Effector memory CD8-positive, alpha-beta T cell (primary cell): ENCODE measurements at places on chromosomes 7 and 10.

GRCh38 chr10:48604991-48605508 lies at the start of gene ARHGAP22:
TSS of gene ARHGAP22 (minus strand) at chr10:48605073. CDS start at chr10:48604796, 277 bp downstream.
- no peak for DNase-seq

- DNase-seq = no peak
Observed at GRCh38 chr7:156309016-156309620, 331.5 kb upstream of the RNF32 start.

GRCh38 chr10:60388116-60388625 lies 1.5 kb downstream of the ANK3 start:
- no peak for DNase-seq

DNA sequence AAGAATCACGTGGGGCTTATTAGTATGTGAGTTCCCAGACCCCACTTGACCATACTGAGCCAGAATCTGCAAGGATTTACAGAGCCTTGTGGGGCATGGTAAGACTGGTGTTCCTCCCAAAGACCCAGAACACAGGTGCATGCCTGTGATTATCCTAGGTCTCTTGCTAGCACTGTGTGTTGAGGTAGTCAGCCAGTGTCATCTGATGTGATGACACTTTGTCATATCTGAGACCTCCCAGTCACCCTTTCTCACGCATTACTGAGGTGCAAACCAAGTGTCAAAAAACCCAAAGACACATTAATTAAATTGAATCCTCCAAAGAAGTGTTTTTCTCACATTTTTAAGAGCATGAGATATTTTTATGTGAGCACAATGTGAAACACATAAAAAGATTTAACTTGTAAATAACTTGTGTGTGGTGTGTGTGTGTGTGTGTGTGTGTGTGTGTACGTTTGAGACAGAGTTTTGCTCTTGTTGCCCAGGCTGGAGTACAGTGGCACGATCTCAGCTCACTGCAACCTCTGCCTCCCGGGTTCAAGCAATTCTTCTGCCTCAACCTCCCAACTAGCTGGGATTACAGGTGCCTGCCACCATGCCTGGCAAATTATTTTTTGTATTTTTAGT lies 162.0 kb upstream of the PRPS1L1 start:
- no peak for DNase-seq

DNA sequence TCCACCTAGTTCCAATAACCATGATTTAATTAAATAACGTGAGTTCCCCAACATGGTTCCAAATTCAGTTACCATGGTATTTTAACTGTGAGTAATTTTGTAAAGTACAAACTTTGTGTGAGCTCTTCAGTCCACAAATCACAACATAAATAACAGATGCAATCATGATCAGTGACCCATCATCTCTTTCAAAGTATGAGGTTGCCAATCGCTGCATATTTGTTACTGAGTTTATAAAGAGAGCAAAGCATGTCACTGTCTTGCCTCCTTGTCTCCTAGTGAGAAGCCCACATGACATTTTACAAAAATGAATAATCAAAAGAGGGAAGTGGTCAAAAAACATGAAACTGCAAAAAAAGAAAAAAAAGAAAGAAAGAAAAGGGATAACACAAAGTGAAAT lies 69.1 kb upstream of the PDSS1 start:
- DNase-seq = no peak

- DNase-seq = no peak
Observed at GRCh38 chr10:50929670-50930069, 44.2 kb upstream of the A1CF start.

DNA sequence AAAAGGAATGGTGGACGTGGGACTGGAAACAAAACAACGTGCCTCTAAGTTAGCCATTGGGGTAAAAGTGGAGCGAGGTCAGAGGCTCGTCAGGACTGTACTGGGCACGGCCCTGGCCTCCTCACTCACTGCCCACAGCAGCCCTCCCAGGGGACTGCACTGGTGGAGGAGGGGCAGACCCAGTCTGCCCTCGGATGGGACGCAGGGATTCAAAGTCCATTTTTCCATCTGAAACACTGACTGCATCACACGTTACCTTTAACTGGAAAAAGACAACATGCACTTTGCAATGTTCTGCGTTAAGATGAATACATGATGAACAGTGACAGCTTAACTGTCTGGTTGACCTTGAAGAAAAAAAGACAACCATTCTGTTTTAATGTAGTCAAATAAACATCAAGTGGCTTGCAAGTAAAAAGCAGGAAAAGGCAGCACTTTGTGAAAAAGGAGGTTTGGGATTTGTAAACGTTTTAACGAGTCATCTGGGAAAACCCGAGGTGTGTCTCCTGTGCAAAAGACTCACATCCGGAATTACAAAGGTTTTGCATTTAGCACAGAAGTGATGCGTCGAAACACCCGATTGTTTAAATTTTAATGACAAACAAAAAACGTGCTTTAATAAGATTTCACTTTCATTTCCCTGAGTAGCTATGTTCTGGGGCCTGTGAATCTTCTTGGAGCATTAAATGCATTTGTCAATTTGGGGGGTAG lies 18.8 kb downstream of the KLF6 start:
- DNase-seq = no peak

- no peak for DNase-seq
Observed at GRCh38 chr10:42428534-42428933, 209.8 kb downstream of the ZNF33B start.

- DNase-seq = no peak
Observed at GRCh38 chr7:106766551-106766950, 98.5 kb upstream of the PIK3CG start.

DNA sequence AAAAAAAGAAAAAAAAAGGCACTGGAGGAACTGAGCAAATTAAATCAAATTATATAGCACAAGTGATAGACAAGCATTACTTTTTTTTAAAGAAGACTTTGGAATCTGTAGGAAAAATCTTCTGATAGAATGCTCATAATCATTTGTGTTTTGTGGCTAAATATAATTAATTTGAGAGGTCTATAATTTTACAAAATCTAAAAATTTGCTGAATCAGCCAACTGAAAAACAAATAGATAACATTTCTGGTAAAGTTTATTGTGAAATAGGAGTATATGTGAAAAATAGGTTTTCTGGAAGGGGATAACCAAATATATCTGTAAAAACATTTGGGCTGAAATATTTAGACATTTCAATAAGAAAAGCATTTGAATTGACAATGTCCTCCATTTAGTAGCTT lies 844.9 kb upstream of the COBL start:
- DNase-seq = no peak

- DNase-seq = no peak
Observed at GRCh38 chr7:152851326-152851725, 91.8 kb downstream of the ACTR3B start.

DNA sequence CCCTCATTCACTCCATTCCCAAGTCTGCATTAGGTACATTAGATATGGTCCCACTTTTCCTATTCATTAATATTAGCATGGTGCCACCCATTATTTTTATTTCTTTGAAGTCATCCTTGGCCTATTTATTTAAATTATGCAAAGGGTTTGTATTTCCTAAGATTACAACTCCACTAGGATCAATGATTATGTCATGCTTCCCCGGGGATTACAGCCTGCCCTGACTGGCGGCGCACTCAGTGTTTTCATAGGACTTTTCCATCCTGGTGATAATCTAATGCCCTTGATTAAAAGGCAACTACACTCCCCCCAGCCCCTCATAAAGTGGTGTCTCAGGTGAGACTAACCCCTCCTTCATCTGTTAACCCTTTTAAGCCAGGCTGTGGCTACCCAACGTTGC lies 187.2 kb downstream of the POU6F2 start:
- no peak for DNase-seq

- peak; percentile 25 for DNase-seq
Observed at GRCh38 chr7:113710310-113711096, 208.3 kb downstream of the PPP1R3A start.

- no peak for DNase-seq
Observed at GRCh38 chr7:128108129-128108528, 76.9 kb upstream of the LRRC4 start.

- no peak for DNase-seq
Observed at GRCh38 chr7:72476608-72477305, 64.6 kb upstream of the CALN1 start.

DNA sequence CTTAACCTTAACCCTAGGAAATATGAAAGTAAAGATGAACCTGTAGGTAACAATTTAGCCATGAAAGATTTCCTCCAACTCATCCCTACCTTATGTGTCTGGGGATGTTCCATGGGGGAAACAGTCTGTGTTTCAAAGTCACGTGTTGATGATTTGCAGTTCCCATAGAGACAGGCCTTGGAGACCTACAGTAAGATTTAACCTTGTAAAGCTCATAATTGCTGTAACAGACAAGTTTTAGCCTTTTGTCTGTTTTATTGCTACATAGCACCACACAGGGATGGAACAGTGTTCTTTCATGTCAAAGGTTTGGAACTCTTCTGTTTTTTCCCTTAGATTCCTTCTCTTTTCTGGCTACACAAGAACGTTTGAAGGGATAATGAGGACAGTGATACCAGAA lies 35.2 kb upstream of the ITGA8 start:
- no peak for DNase-seq

GRCh38 chr10:29254123-29255046 lies 34.5 kb upstream of the LYZL1 start:
- DNase-seq = no peak

GRCh38 chr10:77532068-77532467 lies 105.5 kb downstream of the KCNMA1 start:
- DNase-seq = no peak

GRCh38 chr10:69464801-69465401 lies 13.6 kb downstream of the TSPAN15 start:
- DNase-seq = no peak

DNA sequence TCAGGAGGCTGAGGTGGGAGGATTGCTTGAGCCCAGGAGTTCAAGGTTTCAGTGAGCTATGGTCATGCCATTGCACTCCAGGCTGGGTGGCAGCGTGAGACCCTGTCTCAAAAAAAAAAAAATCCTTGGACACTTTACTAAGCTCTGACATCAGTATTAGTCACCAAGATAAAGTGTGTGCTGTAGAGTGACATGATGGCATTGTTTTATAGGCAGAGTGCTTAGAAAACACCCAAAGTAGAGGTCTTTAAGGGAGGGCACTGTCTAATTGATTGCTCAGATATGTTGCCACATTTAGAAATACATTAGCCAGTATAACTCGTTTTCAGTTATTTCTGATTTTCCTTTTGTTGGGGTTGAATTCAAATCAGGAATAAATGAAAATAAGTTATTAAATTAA lies 235.9 kb downstream of the REEP3 start:
- no peak for DNase-seq

DNA sequence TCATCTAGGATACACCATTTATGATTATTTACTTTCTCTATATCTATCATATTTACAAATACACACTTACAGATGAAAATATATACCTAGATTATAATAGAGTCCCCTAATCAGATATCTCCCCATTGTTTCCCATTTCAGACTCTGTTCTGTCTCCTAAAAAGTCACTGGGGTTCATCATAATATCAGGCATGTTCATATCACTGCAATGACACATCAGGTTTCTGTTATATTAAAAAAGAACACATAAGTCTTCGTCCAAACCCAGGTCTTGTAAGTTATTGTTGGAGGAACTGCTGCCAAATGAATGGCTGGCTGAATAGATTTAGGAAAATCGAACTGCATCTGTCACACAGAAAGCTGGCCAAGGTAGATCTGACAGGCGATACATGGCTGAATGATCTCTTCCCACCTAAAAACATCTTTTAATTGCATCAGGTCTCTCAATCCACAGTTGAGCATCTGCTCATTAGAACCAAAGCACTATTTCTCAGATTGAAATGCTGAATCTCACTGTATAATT lies 178.7 kb downstream of the CACNA2D1 start:
- no peak for DNase-seq

- DNase-seq = no peak
Observed at GRCh38 chr10:62136931-62137330, 131.7 kb downstream of the RTKN2 start.

DNA sequence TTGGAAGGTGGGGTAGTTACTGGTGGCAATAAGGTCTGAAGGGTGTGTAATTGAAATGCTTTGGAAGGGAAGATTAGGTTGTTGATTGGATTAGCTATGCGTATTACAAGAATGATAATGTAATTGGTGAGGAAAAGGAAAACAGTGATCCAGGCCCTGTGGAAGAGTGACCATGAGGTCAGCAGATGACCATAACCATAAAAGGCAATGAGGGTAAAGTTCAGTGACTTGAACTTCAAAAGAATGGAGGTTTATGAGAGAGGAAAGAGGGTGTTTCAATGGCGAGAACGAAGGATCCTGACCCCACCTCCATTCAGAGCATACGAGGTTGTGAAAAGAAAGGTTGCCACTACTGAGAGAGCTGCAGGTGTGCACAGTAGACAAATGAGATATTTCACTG lies 439.7 kb downstream of the CCSER2 start:
- DNase-seq = no peak

GRCh38 chr7:7207876-7208275 lies 25.5 kb downstream of the C1GALT1 start:
- DNase-seq = no peak

GRCh38 chr10:31886885-31887284 lies 41.7 kb downstream of the ARHGAP12 start:
- DNase-seq = no peak
